AG04450 (cell line): ENCODE measurements at places on chromosomes 13 and 19. TPM values are rescaled to one million over a fixed set of nuclear protein-coding genes. Genes with fewer than 3 reads are reported as not detected.

DNA sequence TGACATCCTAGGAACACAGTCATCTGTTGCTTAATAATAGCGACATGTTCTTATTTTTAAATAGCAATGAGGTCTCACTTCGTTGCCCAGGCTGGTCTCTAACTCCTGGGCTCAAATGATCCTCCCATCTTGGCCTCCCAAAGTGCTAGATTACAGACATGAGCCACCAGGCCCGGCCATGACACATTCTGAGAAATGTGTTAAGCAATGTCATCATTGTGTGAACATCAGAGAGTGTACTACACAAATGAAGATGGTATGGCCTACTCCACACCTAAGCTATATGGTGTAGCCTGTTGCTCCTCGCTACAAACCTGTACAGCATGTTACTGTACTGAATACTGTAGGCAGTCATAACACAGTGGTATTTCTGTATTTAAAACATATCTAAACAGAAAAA lies 24.6 kb upstream of the GARRE1 start:
- DNase-seq: no peak

DNA sequence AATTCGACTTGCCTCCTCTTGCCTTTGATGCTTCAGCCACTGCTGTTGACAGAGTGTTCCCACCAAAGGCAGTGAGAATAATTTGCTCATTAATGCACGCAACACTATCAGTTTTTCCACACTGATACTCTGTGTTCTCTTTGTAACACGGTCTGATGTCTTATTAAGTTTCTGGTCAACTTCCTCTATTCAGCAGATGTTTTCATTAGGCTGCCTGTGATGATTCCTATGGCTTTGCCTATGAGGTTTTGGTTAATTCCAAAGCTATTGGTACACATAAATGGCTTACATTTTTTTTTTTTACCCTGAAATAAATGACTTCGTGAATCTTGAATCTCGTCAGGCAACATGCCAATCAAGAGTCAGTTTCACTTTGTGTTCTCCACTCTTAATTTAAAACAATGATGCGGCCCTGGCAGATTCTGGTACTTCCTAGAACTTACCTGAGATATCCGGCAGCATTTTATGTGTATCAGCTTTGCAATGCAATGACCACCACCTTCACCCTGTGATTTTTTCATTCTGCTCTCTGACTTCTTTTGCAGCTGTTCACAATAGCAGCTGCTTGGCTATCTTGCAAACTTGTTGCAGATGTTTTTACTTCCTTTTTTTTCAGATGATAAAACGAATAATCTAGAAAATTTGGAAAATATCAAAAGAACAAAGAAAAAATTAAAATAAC lies 27.5 kb upstream of the KL start:
- no peak for DNase-seq

DNA sequence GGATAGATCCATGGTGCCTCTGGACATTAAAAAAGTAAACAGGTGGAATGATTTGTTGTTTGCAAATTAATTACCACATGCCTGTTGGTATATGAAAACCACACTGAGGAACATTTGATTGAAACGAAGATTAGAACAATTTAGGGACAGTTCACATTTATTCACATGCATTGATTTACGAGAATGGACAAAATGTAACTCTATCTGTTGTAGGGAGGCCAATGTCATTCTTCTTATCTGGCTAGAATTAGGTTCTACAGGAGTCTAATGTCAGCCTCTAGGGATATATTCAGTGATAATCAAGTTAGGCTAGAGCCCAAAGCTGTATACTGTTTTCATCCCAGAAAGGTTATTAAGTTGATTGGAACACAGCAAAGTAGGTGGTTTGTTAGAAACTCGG lies 125.4 kb downstream of the COL4A2 start:
- no peak for DNase-seq

DNA sequence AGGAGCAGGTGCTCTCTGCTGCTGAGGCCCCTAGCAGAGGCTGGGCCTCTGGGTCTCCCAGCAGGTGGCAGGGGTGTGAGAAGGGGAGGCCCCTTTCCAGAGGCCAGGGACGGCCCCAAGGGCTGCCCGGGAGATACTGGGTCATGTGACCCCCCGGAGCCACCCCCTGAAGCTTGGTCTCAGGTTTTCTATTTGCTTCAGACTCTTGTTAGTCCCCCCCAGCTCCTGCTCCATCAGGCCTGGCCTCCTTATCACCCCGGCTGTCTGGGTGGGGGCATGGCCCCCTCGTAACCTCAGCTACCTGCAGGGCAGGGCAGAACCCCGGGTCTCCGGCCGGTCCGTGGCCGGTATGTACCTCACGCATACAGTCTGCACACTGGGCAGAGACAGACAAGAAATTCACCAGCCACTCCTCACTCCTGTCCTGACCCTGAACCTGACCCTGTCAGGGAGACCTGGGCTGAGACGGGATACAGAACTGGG lies 13.2 kb upstream of the TCF3 start:
- DNase-seq: no peak

DNA sequence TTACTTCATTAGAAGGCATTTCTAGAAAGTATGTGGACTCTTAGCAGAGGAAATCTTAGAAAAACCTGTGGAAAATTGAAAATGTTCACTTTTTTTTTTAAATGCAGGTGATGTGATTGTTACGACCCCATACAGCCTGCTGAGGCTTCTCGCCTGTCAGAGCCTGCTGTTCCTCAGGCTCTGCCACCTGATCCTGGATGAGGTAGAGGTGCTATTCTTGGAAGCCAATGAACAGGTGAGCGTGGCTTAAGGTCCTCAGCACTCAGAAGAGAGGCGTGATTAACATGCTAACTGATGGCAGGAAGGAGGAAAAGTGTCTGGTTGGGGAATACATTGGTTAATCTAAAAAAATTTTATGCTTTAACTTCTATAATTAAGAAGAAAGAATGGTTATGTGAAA lies 71.4 kb downstream of the SLC7A9 start:
- DNase-seq: no peak

DNA sequence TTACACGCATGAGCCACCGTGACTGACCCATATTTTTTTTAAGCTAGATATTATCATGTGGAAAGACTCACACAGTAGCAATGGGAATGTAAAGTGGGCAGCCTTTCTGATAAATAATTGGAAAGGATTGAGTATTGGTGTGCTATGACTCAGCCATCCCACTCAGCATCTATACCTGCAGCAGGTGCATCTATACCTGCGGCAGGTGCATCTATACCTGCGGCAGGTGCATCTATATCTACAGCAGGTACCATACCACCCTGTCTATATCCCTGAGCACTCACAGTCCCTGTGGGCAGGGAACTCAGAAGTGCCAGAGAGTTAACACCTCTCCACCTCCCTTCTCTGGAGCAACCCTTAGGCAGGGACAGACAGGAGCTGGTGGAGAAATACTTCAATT lies 5.2 kb upstream of the LRRC8E start:
- no peak for DNase-seq

DNA sequence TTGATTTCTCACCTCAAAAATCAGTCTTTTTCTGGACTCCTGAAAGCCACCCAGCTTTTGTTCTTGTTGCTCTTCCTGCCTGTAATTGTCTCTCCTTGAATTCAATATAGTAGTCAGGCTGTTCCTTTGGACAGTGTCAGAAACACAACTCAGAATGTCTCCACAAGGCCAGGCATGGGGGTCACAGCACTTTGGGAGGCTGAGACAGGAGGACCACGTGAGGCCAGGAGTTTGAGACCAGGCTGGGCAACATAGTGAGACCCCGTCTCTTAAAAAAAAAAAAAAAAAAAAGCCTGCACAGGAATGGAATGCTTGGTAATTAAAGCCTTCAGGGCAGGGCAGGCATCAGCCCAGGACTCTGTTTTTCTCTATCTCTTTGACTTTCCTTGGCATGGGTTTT lies 8.9 kb upstream of the BAX start:
- no peak for DNase-seq

- no peak for DNase-seq
Measured at GRCh38 chr13:100722517-100722916, 47.9 kb upstream of the TMTC4 start.

GRCh38 chr19:19655641-19656343 lies 7.7 kb downstream of the ATP13A1 start:
- no peak for DNase-seq

The TRPC4 gene
- polyA plus RNA-seq: 1.4 and 1.8 TPM in 2 replicates

The CGB5 gene
- not detected in 2 replicates for polyA plus RNA-seq

The ZSCAN4 gene
- polyA plus RNA-seq: not detected in 2 replicates

The CYP2A13 gene
- polyA plus RNA-seq: not detected in 2 replicates

The HPN gene
- not detected in 2 replicates for polyA plus RNA-seq

The FFAR2 gene
- not detected in 2 replicates for polyA plus RNA-seq

The C19orf67 gene
- not detected in 2 replicates for polyA plus RNA-seq

The FBXO27 gene
- polyA plus RNA-seq: 2.0 and 2.4 TPM in 2 replicates

The CBARP gene
- polyA plus RNA-seq: 1.1 and 1.6 TPM in 2 replicates

The RGL3 gene
- polyA plus RNA-seq: 0.11 and 0.16 TPM in 2 replicates

The OVOL3 gene
- polyA plus RNA-seq: not detected in 2 replicates

The SLC25A41 gene
- not detected in 2 replicates for polyA plus RNA-seq
